ENCODE measurements at places on chromosomes 13 and 19. TPM values are rescaled to one million over a fixed set of nuclear protein-coding genes. Genes with fewer than 3 reads are reported as not detected.

GRCh38 chr13:43567608-43568007, 219.2 kb downstream of the ENOX1 start:
- H3K27me3 ChIP-seq = no peaks in the 10 kb centered on the region
- no peaks in the 10 kb centered on the region for H3K36me3 ChIP-seq
- H3K4me3 ChIP-seq = no peak overlapping the region
- DNase-seq = peak; percentile 38
- no peak overlapping the region for H3K27ac ChIP-seq

PSG7 gene
- total RNA-seq = not detected

DNA sequence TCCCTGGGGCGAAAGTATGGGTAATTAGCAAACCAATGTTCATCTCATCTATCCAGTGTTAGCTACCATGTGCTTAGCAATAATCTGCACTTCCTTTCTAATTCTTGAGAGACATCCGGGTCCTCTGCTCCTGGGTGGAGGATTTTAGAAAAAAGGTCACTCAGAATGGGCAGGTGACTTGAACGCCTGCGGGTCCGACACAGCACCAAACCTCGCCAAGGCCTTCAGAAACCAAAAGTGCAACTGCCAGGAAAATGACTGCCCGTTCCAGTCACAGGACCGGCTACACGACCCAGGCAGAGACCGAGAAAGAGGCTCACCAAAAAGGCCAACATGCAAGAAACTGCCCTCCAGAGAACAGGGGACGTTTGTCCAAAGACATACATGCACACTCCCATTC, 39.9 kb downstream of the ZNF146 start:
- H3K4me1 ChIP-seq = no peaks in the 10 kb centered on the region
- H3K27me3 ChIP-seq = no peaks in the 10 kb centered on the region
- H3K4me3 ChIP-seq = no peak overlapping the region
- H3K36me3 ChIP-seq = no peaks in the 10 kb centered on the region
- H3K27ac ChIP-seq = no peak overlapping the region

DNA sequence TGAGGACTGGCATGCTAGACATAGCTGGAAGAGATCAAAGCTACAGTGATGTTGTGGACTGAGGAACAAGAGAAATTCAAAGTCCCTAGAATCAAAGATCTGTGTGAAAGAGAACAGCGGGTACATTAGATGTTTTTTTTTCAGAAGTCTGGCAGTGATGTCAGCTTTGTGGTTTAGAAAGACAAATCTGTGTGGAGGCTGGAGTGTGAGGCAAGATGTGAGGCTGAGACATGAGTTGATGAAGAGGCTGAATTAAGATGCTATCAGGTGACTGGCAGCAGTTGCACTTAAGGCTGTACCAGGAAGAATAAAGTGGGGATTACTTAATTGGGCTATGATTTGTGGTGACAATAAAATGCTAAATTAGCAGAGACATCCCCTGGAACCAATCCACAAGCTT, 46.5 kb downstream of the DNAJC3 start:
- peaks cover 4% of the 10 kb centered on the region for H3K36me3 ChIP-seq
- no peak for DNase-seq
- H3K27me3 ChIP-seq = no peaks in the 10 kb centered on the region
- no peak overlapping the region for H3K4me3 ChIP-seq
- no peaks in the 10 kb centered on the region for H3K4me1 ChIP-seq

SLITRK6 gene
- total RNA-seq = 14.6 TPM

GRCh38 chr19:3813473-3814392, 27.6 kb upstream of the MATK start:
- no peak overlapping the region for H3K27ac ChIP-seq
- H3K36me3 ChIP-seq = no peaks in the 10 kb centered on the region
- H3K27me3 ChIP-seq = no peaks in the 10 kb centered on the region
- no peaks in the 10 kb centered on the region for H3K4me1 ChIP-seq
- no peak for DNase-seq
- H3K4me3 ChIP-seq = no peak overlapping the region

DNA sequence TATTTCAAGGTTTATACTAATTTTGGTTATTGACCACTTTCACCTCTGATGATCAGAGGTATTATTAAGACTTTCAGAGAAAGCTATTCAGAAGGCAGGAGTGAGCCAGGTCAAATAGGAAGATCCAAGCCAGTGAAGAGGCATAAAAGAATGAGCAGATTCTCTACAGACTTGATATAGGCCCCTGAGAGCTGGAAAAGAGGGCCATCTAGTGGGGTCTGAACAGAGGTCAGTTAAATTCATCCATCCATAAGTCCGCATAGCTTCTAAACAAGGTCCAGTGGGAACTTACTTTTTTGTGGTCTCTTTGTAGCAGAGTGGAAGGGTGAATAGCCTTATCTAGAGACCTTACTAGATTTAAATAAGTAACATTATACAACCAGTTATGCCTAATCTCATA, 126.6 kb upstream of the UFM1 start:
- no peaks in the 10 kb centered on the region for H3K27me3 ChIP-seq
- no peak overlapping the region for H3K4me3 ChIP-seq
- H3K27ac ChIP-seq = no peak overlapping the region
- peak; percentile 52 for DNase-seq

Data from fibroblast of lung (primary cell).